NCI-H1105 treated with DMSO at 0.1 percent for 48 hours (cell line): ENCODE measurements at places on chromosomes 1 and 21.
A peak's percentile ranks its signal among the peaks of the same experiment; 100 is the strongest.

GRCh38 chr1:203289281-203289981 lies 15.9 kb upstream of the BTG2 start:
- no peak for DNase-seq

- no peak for DNase-seq
Measured at GRCh38 chr1:30386156-30386926, 337.0 kb downstream of the MATN1 start.

DNA sequence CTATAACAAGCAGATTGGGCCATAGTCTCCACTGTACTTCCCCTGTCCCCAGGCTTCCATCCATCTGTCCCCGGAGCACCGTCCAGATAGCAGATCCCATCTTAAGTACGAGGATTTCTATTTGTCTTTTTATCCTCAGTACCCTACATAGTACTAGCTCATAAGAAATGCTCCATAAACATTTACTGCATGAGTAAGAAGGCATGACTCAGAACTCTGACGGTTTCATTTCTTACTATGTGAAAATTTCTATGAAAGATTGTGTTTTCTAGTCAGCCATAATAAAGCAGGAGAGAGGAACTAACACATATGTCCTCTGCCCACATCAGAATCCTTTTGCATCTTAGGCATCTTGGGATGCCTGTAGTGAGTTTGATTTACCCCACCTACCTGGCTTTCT lies 49.5 kb downstream of the CHD1L start:
- no peak for DNase-seq

GRCh38 chr1:207910591-207911354 lies at the start of gene CD34:
CD34 (minus strand) TSS chr1:207911125; CDS start chr1:207911080, 45 bp downstream.
- peak; percentile 41 for DNase-seq

DNA sequence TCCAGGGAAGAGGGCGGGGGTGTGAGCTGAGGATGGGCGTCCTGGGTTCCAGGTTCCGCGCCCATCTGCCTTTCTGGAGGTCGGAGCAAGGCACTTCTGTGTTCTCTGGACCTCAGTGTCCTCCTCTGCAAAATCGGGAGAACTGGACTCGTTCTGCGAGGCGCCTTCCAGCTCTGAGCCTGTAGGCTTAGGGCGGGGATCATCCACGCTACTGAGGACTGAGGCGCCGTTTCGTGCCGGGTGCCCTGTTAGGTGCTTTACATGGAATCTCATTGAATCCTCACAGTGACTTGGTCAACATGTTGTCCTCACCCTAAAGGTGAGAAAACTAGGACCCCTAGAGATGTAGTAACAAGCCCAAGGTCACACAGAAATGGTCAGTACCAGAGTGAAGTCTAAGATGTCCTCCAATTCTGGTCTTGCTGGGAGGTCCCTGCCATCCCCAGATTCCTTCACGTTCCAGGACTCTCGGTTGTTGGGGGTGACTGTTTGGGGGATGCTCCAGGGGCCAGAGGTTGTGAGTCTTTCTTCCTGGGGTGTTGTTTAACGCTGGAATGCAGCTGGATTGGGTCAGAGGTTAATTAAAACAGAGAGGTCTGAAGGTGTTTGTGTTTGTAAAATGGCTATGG lies 677 bp downstream of the PRKAA2 start:
- no peak for DNase-seq

DNA sequence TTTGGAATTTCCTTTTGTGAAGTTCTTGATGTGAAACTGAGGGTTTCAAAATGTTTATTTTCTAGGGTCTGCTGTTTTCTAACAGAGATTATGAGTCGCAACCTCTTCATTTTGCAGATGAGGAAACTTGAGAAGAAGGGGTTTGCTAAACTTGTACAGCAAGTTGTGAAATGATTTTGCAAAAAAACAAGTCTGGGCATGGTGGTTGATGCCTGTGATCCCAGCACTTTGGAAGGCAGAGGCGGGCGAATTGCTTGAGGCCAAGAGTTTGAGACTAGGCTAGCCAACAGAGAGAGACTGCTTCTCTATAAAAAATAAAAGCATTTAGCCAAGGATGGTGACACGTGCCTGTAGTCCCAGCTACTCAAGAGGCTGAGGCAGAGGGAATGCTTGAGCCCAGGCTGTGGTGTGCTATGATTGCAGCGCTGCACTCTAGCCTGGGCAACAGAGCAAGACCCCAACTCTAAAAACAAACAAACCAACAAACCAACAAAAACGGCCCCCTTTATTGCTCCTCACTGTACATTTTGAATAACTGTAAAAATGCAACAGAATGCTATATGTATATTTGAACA lies 9.9 kb downstream of the TRIM67 start:
- DNase-seq: no peak

- DNase-seq: no peak
Measured at GRCh38 chr1:12415038-12415466, 185.2 kb downstream of the VPS13D start.

DNA sequence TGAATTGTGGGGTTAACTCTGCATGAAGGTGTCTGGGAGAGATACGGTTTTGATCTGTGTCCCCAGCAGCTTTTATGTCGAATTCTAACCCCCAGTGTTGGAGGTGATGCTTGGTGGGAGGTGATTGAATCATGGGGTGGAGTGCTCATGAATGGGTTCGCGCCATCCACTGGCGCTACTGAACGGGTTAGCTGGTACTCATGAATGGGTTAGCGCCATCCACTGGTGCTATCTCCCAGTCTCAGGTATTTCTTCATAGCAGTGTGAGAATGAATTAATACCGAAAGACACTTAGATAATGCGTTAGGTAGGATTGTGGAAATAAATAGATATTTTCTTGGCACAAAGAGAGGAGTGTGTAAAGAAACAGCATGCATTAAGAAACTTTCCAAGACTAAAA lies 32.9 kb upstream of the CLDN8 start:
- DNase-seq: no peak

GRCh38 chr1:199335496-199335895 lies 692.0 kb upstream of the NR5A2 start:
- DNase-seq: no peak

GRCh38 chr1:24744911-24745710 lies at the start of gene CLIC4:
CLIC4 (plus strand) TSS chr1:24745447; CDS start chr1:24745554, 107 bp downstream.
- DNase-seq: peak; percentile 99

GRCh38 chr21:35682904-35683549 lies 377.3 kb downstream of the SETD4 start:
- DNase-seq: no peak

DNA sequence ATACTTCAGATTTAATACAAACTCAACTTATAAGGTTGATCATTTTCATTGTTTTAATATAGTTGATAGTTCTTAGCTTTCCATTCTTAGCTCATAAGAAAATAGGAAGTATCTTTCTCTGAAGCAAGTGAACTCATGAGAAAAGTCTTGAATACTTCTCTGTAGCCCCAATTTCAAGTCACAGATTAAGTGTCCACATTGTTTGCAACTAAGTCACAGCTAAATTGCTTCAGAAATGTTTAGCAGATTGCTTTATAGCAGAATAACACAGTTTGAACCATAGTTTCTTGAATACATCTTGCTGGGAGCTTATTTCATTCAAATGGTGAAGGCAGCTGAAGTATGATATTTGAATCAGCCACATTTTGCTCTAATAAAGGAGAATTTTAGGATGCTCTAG lies 10.6 kb upstream of the PKN2 start:
- no peak for DNase-seq

GRCh38 chr21:38818325-38818723 lies 12.6 kb downstream of the ETS2 start:
- no peak for DNase-seq

- peak; percentile 92 for DNase-seq
Measured at GRCh38 chr21:42460391-42461184, 35.4 kb downstream of the RSPH1 start.

DNA sequence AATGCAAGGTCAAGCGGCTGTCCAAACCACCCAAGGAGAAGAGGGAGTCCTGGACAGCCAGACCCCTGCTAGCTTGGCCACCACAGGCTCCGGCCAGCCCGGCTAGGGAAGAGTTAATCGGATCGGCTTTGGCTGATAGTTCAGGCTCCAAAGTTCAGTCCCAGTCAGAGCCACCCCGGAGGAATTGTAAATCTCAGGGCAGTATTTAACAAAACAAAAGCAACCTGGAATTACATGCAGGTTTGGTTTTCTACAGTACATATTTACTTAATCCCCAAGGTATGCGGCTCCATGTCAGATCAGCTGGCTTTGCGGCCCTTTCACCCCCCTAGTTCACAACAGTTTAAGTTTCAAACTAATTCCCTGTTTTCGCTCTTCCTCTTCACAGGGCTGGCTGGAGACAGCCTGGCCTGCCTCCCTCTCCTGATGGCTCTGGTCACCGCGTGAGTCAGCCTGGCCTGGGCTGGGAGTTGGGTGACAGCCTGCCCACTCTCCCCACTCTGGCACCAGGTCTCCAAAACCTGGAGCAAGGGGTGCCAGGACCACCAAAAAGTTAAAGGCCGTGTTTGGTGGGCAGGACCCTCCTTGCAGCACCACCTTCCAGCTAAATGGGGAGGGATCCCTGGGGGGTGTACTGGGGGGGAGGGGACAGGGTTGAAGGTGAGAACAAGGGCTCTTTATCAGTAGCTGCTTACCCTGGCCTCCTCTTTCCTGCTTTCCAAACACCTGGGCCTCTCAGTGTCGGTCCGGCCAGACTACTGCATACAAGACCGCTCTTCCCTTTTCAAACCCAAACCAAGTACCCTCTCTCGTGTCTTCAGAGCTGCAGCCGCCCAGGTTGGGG lies 1.9 kb downstream of the DHRS3 start:
- DNase-seq: peak; percentile 19

DNA sequence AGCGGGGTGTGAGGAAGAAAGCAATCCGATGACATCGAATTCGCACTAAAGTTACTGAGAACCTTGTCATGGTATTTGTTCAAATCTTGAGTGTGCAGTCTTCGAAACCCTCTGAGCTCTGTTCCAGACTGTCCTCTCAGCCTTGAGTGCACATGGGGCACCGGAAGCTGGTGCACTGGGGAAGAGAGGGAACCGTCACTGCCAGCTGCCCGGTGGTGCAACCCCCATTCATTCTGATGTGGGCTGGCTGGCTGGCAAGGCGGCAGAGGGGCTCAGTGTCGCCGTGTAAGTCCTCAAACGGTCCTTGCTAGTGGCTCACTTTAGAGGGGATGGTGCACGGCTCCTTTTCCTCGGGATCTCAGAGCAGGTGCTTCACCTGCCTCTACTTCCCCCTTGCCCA lies 137.4 kb downstream of the KIF26B start:
- no peak for DNase-seq

GRCh38 chr1:204744107-204744779 lies 58.7 kb upstream of the LRRN2 start:
- no peak for DNase-seq

- DNase-seq: no peak
Measured at GRCh38 chr1:91098299-91098906, 76.6 kb upstream of the ZNF644 start.

GRCh38 chr1:87495870-87496269 lies 167.2 kb downstream of the LMO4 start:
- DNase-seq: no peak

DNA sequence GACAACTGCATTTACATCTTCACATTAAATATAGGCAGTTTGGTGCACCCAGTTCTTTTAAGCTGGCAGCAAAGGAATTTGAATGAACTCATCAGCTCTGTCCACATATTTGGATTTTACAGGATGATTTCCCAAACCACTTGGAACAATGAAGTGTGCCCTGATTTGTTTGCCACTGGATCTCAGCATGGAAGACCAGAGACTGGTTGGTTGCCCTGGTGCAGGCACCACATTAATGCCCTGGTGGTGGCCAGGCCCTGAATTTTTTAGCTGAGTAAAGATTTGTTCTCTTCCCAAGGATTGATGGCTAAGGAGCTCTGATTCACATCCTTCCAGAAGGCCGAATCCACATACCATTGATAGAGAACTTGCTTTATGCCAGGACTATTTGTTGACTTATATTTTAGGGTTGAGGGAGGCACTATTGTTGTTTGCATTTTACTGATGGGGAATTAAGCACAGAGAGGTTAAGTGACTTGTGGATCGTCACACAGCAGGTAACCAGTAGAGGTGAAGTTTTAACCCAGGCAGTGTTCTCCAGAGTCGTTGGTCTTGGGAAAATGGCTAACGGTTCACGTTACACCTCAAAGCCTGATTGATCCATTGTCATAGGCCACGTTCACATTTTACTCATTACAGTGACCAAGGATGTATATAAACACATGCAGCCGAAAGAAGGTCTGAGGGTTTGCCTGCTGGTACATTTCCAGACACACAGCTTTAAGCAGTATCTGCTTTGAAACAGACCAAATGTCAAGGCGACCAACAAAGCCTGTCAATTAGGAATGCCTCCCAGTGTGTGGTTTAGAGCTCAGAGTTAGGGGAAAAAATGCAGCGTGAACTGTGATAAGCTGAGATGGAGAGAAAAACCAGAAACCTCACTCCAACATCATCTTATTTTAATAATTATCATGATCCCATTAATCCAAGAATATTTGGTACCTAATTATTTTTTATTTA lies 50.7 kb downstream of the KAZN start:
- DNase-seq: no peak

DNA sequence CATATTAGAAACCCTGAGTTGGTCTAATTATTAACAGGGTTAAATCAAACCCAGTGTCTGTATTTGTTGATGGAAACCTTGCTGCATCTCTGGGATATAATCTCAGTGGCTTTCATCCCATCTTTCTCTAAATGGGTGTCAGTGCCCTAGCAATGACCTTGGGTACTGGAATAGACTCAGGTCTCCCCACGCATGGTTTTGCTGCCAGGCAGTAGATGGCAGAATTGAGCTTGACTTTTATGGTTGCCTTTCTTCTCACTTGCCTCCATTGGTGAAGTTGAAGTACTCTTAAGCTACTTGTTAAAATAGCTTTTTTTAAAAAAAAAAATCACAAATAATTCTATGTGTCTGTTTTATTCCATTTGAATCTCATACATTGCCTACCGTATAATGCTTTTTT lies 81.8 kb upstream of the HMCN1 start:
- no peak for DNase-seq

DNA sequence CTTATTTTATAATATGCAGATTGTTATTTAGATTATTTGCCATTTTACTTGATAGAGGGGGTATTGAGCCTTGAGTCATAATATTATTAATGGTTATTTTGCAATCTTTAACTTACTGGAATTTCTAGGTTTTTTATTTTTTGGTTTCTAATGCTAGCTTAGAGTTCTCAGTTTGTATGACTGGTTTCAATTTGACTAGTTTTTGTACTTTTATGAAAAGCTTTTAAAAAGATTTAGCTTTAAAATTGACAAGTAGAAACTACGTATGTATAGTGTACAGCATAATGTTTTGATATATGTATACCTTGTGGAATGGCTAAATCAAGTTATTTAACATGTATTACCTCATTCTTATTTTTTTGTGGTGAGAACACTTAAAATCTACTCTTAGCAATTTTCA lies 41.5 kb downstream of the CEP350 start:
- DNase-seq: no peak

DNA sequence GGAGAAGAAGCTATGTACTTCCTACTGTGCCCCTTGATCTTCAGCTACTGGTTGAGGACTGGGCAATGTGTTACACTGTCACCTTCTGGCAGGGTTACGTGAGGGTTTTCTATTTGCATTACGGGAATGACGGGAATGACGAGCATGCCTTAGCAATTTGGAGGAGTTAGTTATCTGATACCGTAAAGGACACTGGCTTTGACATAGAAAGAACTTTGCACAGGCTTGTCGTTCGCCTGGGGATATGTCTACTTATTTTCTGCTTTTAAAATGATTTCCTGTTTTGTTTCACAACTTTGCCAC lies 19.8 kb upstream of the ACBD6 start:
- no peak for DNase-seq
